ENCODE measurements at places on chromosomes 13 and 19.

GRCh38 chr13:55571237-55571867 is 1569.4 kb upstream of the PRR20A start:
- no peak for DNase-seq

DNA sequence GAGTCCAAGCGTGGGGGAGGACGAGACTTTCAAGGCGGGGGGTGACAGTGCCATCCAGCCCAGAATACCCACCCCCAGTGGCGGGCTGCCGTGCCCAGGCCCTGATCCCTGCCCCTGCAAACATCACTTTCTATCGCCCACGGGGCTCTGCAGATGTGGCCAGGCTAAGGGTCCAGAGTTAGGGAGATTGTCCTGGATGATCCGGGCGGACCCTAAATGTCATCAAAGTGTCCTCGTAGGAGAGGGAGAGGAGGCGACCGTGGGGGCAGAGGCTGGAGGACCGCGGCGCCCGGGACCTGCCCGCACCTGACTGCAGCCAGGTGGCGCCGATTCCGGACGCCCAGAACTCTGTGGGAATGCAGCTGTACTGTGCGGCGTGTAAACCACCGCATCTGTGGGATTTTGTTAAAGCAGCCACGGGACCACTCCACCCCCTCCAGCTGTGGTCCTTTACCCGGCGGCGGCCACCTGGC is 32.4 kb downstream of the GJA3 start:
- DNase-seq = no peak

DNA sequence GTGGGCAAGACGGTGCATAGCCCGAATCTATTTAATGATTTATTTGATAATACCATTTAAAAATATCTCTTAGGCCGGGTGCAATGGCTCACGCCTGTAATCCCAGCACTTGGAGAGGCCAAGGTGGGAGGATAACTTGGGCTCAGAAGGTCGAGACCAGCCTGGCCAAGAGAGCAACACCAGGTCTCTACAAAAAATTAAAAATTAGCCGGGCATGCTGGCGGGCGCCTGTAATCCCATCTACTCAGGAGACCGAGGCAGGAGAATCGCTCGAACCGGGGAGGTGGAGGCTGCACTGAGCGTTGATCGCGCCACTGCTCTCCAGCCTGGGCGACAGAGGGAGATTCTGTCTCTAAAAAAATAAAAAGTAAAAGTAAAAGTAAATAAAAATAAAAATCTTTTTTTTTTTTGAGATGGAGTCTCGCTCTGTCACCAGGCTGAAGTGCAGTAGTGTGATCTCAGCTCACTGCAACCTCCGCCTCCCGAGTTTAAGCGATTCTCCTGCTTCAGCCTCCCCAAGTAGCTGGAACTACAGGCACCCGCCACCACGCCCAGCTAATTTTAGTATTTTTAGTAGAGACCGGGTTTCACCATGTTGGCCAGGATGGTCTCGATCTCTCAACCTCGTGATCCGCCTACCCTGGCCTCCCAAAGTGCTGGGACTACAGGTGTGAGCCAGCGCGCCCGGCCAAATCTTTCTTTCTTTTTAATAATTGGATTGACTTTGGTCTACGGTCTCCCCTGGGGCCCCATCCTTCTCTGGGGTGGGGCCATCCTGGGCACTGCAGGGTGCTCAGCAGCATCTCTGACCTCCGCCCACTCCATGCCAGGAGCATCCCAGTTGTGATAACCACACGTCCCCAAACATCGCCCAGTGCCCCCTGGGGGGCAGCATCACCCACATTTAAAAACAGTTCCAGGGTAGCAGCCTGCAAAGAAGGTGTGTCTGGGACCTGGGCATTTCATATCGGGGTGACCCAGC is 90.7 kb downstream of the GNG7 start:
- DNase-seq = no peak

- no peak for DNase-seq
Measured at GRCh38 chr13:48194379-48194754, 38.6 kb upstream of the ITM2B start.

- no peak for DNase-seq
Measured at GRCh38 chr19:47509973-47510372, 4.9 kb downstream of the NAPA start.

GRCh38 chr13:27663947-27664346 is 42.3 kb downstream of the POLR1D start:
- no peak for DNase-seq

DNA sequence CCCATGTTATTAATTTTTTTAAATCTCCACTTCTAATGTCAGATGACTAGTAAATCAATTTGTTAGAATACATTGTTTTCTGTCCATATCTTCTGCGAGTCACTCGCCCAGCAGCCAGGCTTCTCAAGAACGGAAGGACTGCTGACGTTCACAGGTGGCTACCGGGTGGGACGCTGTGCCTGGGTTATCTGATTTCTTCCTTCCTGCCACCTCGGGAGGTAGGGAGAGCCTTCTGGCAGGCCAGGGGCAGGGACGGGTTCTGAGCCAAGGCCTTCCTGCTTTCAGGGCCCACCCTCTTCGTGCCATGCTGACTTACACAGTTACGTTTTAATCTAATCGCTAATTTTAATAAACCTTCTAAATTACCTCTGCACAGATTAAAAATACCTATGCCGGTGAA is 7.9 kb upstream of the C1QTNF9 start:
- no peak for DNase-seq

DNA sequence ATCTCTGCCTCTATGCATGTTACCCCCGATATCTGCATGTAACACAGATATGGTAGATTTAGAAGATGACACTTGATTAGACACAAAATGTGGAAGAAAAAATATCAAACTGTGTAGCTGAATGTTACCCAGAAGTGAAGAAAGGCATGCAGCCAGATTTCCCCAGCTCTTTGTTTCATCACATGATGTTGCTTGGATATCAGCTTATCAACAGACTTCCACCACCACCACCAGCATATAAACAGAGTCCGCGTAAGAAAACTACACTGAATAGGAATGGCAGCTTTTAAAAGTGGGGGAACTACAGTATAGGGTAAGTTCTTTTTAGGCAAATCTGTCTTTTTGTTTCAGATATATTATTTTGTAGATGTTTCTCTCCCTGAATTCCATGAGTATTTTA is at the start of gene FAM216B:
Gene FAM216B (plus strand): TSS at position 233 of the 400 bp plus-strand sequence. CDS start 2,484 bp downstream, outside the sequence.
- DNase-seq = no peak

DNA sequence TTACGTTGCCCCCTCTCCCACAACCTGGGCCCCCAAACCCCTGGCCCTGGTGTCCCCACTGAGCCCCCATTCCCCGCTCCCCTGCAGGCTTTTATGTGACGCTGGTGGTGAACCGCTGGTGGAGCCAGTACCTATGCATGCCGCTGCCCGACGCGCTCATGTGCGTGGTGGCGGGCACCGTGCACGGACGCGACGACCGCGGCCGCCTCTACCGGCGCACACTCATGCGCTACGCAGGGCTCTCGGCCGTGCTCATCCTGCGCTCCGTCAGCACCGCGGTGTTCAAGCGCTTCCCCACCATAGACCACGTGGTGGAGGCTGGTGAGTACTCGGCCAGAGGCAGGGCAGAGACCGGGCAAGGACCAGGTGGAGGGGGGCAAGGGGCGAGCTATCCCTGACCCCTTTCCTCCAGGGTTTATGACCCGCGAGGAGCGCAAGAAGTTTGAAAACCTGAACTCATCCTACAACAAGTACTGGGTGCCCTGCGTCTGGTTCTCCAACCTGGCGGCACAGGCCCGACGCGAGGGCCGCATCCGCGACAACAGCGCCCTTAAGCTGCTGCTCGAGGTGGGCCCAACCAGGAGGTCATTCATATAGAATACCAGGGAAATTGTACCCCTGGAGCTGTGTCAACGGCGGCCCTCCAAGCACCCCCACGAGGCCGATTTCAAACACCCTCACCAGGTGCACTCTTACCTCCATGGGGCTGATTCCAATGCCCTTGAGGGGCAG is 3.0 kb downstream of the BEST2 start:
- DNase-seq = no peak

GRCh38 chr13:97853550-97853949 is 99.9 kb upstream of the IPO5 start:
- DNase-seq = no peak

DNA sequence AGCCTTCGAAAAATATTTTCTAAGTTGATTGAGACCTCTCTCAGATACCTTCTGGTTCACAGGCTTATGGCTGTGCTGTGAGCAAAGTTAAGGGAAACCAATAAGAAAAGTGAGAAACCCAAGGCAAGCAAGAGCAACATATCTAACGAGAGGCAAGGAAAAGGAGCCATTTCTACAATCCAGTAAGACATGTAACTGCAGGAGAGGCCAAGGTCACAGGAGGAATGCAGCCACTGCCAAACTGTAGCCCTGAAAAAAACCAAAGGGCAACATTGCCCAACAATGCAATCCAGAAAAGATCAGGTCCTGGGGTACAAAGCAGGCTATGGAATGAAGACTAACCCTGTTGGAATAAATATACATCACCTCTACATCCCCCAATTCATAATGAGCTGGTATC is 21.3 kb downstream of the SCGB2B2 start:
- no peak for DNase-seq

DNA sequence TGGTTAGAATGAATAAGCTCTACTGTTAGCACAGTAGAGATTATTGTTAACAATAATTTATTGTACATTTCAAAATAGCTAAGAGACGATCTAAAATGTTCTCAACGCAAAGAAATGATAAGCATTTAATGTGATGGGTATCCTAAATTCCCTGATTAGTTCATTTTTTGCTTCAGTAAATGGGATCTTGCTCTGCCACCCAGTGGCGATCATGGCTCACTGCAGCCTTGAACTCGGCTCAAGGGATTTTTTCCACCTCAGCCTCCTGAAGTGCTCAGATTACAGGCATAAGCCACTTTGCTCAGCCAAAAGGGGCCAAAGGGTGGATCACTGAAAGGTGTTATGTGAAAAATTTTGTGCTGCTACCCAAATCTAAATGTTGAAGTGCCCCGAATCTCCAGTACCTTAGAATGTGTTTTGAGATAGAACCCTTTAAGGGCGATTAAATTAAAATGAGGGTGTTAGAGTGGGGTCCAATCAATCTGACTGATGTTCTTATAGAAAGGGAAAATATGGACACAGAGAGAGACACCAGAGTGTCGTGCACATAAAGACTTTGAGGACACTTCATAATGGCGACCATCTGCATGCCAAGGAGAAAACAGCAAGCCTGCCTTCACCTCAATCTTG is 31.5 kb upstream of the ZNF766 start:
- peak; percentile 56 for DNase-seq

- DNase-seq = no peak
Measured at GRCh38 chr13:21703846-21704245, 33.0 kb downstream of the FGF9 start.

DNA sequence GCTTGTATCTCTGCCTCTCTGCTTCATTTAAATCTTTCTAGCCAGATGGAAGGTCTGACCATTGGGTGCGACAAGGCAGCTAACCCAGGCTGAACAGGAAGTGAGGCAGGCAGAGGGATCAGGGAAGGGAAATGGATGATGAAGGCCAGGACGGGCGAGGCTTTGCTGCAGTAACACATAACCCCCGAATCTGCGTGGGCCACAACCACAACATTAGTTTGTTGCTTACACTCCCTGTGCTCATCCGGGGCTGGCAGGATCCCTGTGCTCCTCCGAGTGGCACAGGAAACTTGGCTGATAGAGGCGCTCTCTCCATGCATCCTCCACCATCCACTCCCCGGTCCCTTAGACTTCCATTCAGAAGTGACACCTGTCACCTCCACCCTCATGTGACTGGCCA is 1.1 kb upstream of the FLT3LG start:
- DNase-seq = no peak

DNA sequence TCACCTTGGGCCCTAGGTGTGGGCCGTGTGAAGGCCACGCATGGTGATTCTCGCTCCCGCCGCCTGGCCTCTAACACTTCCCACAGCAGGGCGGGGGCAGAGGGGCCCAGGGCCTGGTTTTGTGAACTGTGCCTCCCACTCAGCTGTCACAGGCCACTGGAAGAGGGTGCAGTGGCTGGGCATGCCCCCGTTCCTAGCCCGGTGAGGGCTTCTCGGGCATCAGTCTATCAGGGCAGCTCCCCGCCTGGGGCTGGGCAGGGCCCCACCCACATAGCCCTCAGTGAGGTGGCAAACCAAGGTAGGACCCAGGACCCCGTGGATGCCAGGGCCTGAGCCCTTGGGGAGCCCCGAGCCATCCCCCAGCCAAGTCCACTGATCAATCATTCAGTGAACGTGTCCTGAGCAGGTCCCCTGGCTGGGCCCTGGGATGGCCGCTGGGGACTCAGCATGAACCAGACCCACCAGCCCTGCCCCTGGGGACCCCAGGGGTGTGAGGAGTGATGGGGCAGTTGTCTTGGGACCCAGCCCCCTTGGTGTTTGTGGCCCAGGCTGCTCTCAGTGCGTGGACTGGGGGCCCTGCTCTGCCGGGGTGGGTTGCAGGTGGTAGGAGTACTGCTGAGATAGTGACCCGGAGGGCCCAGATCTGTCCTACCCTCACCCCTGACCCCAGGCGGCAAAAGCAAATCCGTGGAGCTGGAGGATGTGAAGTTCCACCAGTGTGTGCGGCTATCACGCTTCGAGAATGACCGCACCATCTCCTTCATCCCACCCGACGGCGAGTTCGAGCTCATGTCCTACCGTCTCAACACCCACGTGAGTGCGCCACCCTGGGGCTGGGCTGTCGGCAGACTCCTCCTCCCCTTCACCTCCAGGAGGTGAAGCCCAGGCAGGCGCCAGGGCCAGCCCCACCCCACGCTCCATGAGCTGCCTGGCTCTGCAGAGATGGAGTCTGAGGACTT is 29.4 kb downstream of the AP1M1 start:
- DNase-seq = no peak

DNA sequence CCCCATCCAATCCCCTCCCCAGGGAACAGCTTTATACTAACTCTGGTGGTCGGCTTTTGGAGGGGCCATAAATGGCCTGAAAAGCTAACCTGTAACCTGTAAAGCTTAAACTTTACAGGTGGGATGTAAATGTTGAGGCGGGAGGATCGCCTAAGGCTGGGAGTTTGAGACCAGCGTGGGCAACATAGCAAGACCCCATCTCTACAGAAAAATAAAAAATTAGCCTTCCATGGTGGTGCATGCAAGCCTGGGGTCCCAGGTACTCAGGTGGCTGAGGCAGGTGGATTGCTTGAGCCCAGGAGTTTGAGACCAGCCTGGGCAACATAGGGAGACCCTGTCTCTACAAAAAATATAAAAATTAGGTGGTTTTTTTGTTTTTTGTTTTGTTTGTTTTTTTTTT is 18.5 kb downstream of the CARM1 start:
- no peak for DNase-seq

DNA sequence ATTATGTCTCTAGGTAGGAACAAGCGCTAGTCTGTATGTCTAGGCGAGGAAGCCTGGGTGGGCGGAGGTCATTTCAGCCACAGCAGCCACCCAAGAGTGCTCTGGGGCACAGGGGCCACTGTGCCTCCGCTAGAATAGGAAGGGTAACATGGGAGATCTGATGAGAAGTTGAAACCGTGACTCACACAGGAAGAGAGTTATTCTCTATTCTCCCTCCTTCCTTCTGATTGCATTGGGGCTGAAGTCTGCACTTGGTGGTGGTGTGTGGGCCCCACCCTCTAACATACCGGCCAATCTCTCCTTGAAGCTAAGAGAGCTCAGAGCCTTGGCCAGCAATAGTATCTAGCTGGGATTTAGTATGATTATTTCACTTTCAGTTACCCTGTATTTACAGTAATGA is 20.3 kb upstream of the GGACT start:
- DNase-seq = no peak

Data from uterus (tissue), 4 donors.